ENCODE measurements at places on chromosomes 2 and 18.

GRCh38 chr2:150585221-150585971 is 97.9 kb upstream of the RND3 start:
- no peak for DNase-seq

- DNase-seq, result no peak
Observed at GRCh38 chr2:3827673-3828575, 124.5 kb downstream of the DCDC2C start.

DNA sequence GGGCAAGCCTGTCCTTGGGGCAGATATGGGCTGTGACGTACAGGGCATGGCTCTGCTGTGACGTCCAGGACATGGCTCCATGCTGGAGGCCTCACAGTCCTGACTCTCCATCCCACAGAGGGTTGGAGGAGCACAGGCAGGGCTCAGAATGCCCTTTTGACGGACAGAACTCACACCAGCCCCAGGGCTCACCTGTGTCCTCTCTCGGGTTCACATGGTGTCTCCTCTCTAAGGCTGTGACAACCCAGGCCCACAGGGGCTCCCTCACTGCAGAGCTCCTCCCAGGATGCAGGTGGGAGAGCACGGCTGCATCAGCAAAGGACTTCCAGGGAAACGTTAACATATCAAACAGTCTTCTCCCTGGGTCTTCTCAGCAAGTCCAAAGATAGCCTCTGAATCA is 133.8 kb downstream of the EIPR1 start:
- DNase-seq, result no peak

- no peak for DNase-seq
Observed at GRCh38 chr18:75350857-75351256, 76.6 kb downstream of the SMIM21 start.

GRCh38 chr2:157874997-157875640 is 1.0 kb downstream of the ACVR1 start:
- DNase-seq, result peak; percentile 76

- no peak for DNase-seq
Observed at GRCh38 chr18:43642727-43643330, 365.5 kb upstream of the SYT4 start.

DNA sequence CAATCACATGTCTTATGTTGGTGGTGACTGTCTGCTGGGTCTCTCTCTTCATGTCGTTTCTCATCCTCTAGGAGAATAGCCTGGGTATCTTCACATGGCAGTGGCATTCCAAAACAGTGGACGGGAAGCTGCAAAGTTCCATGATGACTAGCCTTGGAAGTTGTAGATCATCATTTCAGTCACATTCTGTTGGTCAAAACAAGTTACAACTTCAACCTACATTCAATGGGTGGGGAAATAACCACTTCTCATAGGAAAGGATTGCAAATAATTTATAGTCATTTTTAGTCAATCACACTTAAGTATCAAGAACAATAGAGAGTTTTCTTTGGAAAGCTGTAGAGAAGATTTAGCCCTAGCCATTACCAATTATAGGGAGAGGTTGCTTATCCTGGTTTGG is 395.0 kb upstream of the CDH2 start:
- no peak for DNase-seq

Data from BJ (cell line).